ENCODE measurements at places on chromosomes 3 and 15. TPM values are rescaled to one million over a fixed set of nuclear protein-coding genes. Genes with fewer than 3 reads are reported as not detected.

The PLIN1 gene
- 0.53 TPM for total RNA-seq

- DNase-seq: no peak
- peaks cover 5% of the 10 kb centered on the region for H3K4me1 ChIP-seq
- peaks cover 40% of the 10 kb centered on the region for H3K36me3 ChIP-seq
- H3K27ac ChIP-seq: no peak overlapping the region
- H3K4me3 ChIP-seq: no peak overlapping the region
- H3K27me3 ChIP-seq: no peaks in the 10 kb centered on the region
Observed at GRCh38 chr3:152438706-152439105, 170.0 kb downstream of the MBNL1 start.

- H3K27ac ChIP-seq: no peak overlapping the region
- no peaks in the 10 kb centered on the region for H3K36me3 ChIP-seq
- no peaks in the 10 kb centered on the region for H3K27me3 ChIP-seq
- H3K4me3 ChIP-seq: no peak overlapping the region
- H3K4me1 ChIP-seq: no peaks in the 10 kb centered on the region
Observed at GRCh38 chr3:24420224-24420623, 74.4 kb downstream of the THRB start.

DNA sequence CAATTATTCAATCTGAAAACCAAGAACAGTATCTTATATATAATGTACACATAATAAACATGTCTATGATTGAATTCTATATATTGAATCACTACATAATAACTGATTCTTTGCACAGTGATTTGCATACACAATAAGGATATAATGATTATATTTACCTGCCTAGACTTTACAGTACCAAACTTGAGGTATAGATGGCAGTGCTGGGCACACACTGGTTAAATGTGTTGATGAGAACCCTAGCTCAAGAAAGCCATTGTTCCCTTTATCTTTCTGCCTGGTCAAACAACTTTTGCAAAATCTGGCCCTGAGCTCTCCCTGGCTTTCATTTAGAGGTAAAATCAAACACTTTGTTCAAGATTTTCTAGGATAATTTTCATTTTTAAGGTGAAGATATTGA is 697.7 kb downstream of the TUSC7 start:
- no peaks in the 10 kb centered on the region for H3K27me3 ChIP-seq
- no peak overlapping the region for H3K4me3 ChIP-seq
- DNase-seq: no peak
- H3K36me3 ChIP-seq: no peaks in the 10 kb centered on the region
- no peaks in the 10 kb centered on the region for H3K4me1 ChIP-seq
- H3K27ac ChIP-seq: no peak overlapping the region

GRCh38 chr15:100651253-100651652 is 48.9 kb downstream of the ASB7 start:
- H3K27ac ChIP-seq: no peak overlapping the region

DNA sequence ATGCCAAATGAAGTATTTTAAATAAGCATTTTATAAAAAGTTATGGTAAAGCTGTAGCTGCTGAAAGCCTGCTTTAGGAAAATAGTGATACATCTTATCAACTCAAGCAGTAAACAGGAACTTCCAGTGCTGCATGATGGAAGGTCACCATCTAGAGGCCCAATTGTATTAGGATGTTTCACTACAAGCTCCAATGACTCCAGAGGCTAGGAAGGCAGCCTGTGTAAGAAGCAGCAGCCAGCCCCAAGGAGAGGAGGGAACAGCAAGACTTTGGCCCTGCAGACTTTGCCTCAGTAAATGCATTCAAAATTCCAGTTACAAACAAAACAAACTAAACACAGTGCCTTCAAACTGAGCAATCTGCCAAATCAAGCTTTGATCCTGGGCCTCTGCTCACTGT is 32.1 kb downstream of the ILDR1 start:
- peaks cover 1% of the 10 kb centered on the region for H3K36me3 ChIP-seq
- H3K4me3 ChIP-seq: no peak overlapping the region
- H3K27ac ChIP-seq: no peak overlapping the region

- H3K36me3 ChIP-seq: no peaks in the 10 kb centered on the region
- H3K4me3 ChIP-seq: no peak overlapping the region
- DNase-seq: no peak
- no peaks in the 10 kb centered on the region for H3K27me3 ChIP-seq
- H3K4me1 ChIP-seq: no peaks in the 10 kb centered on the region
Observed at GRCh38 chr3:88988906-88989305, 118.5 kb upstream of the EPHA3 start.

DNA sequence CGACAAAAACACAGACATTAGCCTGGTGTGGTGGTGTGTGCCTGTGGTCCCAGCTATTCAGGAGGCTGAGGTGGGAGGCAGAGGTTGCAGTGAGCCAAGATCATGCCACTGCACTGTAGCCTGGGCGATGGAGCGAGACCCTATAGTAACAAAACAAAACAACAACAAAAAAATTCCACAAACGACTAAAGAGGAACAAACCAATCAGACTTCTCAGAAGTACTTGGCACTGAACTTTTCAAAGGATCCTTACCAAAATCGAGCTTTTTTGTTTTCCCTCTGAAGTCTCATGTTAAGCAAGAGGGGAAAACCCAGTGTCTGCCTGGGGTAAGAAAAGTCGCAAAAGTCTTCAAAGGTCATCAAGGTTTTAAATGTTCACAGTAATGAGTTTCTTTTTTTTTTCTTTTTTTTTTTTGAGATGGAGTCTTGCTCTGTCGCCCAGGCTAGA is 30.1 kb upstream of the TFRC start:
- peak overlapping the region; percentile 68 for H3K27ac ChIP-seq
- H3K4me3 ChIP-seq: no peak overlapping the region
- no peaks in the 10 kb centered on the region for H3K36me3 ChIP-seq
- peak; percentile 71 for DNase-seq

GRCh38 chr3:83890039-83890762 is 1068.6 kb upstream of the CADM2 start:
- no peaks in the 10 kb centered on the region for H3K27me3 ChIP-seq
- no peak for DNase-seq
- no peak overlapping the region for H3K4me3 ChIP-seq
- H3K36me3 ChIP-seq: no peaks in the 10 kb centered on the region
- no peaks in the 10 kb centered on the region for H3K4me1 ChIP-seq

DNA sequence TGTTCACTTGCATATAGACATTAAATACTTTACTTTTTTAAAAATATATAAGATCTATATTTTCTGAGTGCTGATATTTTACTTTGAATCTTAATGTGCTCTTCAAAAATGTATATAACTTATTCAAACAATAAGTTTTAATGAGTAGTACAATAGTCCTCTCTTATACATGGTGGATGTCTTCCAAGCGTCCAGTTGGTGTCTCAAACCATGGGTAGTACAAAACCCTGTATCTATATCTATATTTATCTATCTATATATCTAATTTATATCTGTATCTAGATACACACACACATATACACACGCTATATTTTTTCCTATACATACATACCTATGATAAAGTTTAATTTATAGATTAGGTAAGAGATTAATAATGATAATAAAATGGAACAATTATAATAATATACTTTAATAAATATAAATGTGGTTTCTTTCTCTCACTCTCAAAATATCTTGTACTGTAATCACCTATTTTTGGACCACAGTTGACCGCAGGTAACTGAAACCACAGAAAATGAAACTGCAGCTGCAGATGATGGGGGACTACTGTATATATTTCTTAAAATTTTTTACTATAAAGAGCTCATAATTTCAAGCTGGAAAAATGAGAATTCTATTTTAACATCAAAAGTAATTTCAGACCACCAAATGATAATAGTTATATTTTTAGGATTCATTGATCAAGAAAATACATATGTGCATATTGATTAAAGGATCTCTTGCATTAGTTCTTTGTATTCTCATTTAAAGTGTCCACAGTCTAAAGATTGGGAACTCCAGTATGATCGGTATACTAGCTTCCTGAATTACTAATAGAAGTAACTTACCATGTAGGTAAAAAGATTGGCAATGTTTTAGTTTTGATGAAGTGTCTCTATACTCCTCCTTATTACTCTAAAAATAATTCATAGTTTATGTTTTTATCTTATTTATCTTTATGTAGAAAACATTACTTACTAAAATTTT is 215.1 kb upstream of the MLF1 start:
- H3K27ac ChIP-seq: no peak overlapping the region
- DNase-seq: no peak
- no peak overlapping the region for H3K4me3 ChIP-seq
- H3K4me1 ChIP-seq: peaks cover 9% of the 10 kb centered on the region
- H3K27me3 ChIP-seq: no peaks in the 10 kb centered on the region

- H3K4me3 ChIP-seq: no peak overlapping the region
- H3K27ac ChIP-seq: no peak overlapping the region
- no peak for DNase-seq
Observed at GRCh38 chr3:115624029-115624741, 875 bp downstream of the GAP43 start.

DNA sequence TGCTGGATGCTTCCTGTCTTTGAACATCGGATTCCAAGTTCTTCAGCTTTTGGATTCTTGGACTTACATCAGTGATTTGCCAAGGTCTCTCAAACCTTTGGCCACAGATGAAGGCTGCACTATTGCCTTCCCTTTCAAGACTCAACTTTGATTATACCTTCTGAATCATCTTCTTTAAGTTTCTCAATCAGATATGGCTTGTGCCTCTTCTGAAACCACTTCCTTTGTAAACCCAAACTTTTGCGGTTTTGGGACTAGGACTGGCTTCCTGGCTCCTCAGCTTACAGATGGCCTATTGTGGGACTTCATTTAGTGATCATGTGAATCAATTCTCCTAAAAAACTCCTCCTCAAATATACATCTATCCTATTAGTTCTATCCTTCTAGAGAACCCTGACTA is 47.1 kb upstream of the CADPS start:
- no peak overlapping the region for H3K4me3 ChIP-seq
- no peak for DNase-seq
- H3K27ac ChIP-seq: no peak overlapping the region

DNA sequence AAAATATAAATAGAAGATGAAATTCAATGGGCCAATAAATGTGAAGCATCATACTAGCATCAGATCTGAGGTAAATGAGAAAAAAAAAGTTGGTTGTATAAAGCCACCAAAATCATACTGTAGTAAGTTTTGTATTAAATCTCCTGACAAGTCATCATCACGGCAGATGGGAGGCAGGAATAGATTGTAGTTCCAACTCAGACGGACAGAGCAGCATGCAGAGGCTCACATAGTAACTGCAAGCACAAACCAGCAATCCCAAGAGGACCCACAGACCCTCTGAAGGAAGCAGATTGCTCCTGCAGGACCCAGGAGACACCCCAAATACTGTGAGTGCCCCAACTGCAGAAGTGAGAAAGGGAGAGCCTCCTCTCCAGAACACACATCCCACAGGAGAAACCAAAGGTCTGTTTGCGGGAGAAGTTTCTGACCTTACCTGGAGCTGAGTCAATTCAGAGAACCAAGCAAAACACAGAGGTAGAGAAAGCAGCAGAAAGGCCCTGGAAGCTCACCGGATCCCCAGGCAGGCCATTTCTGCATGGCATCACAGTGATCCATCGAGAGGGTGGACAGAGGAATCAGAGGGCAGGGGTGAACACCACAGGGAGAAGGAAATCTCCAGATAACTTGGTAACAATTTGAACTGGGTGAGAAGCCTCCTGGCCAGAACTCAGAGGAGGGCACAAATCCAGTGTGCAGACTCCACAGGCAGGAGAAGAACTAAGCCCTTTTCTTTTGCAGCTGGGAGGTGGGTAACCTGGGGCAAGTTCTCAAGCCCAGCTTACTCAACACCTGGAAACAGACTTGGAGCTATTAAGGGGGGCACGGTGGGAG is 141.6 kb upstream of the ARHGEF26 start:
- no peak overlapping the region for H3K27ac ChIP-seq
- H3K36me3 ChIP-seq: no peaks in the 10 kb centered on the region
- no peaks in the 10 kb centered on the region for H3K4me1 ChIP-seq

The IL17RD gene
- total RNA-seq: 0.02 TPM

- no peak overlapping the region for H3K4me3 ChIP-seq
- no peak for DNase-seq
- H3K36me3 ChIP-seq: no peaks in the 10 kb centered on the region
- H3K4me1 ChIP-seq: no peaks in the 10 kb centered on the region
- H3K27me3 ChIP-seq: peaks cover 3% of the 10 kb centered on the region
Observed at GRCh38 chr3:128033102-128033501, 19.1 kb upstream of the SEC61A1 start.

GRCh38 chr3:137065381-137065780 is 107.6 kb downstream of the IL20RB start:
- H3K4me3 ChIP-seq: no peak overlapping the region
- DNase-seq: no peak
- no peaks in the 10 kb centered on the region for H3K36me3 ChIP-seq
- H3K27ac ChIP-seq: no peak overlapping the region
- no peaks in the 10 kb centered on the region for H3K27me3 ChIP-seq
- no peaks in the 10 kb centered on the region for H3K4me1 ChIP-seq

The NDN gene
- total RNA-seq: not detected

GRCh38 chr3:188168648-188169047 is 14.7 kb downstream of the LPP start:
- H3K27me3 ChIP-seq: no peaks in the 10 kb centered on the region
- H3K36me3 ChIP-seq: no peaks in the 10 kb centered on the region
- no peak overlapping the region for H3K4me3 ChIP-seq
- no peak for DNase-seq
- H3K4me1 ChIP-seq: peaks cover 21% of the 10 kb centered on the region

GRCh38 chr3:171354706-171355582 is 105.3 kb downstream of the TNIK start:
- no peaks in the 10 kb centered on the region for H3K36me3 ChIP-seq
- DNase-seq: no peak
- no peak overlapping the region for H3K4me3 ChIP-seq
- no peak overlapping the region for H3K27ac ChIP-seq
- no peaks in the 10 kb centered on the region for H3K27me3 ChIP-seq

The CYP1A2 gene
- total RNA-seq: not detected

DNA sequence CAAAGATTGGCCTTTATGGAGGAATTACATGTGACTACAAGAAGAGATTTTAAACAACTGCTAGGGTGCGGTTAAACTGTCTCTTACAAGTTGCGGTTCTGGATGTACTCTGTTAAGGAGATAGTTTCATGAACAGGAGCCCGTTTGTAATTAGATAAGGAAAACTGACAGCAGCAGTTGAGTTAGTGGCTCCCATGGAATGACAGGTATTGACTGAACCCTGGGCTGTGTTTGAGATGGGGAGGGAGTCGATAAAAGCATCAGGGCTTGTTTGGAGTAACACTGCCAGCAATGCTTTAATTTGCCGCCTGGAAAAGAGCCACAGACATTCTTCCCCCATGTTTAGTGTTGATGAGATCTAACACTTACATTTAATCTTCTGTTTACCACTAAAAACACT is 139.9 kb downstream of the ROBO2 start:
- DNase-seq: no peak
- H3K27ac ChIP-seq: no peak overlapping the region
- no peaks in the 10 kb centered on the region for H3K27me3 ChIP-seq
- H3K36me3 ChIP-seq: no peaks in the 10 kb centered on the region
- no peaks in the 10 kb centered on the region for H3K4me1 ChIP-seq

The CGNL1 gene
- total RNA-seq: 0.24 TPM

DNA sequence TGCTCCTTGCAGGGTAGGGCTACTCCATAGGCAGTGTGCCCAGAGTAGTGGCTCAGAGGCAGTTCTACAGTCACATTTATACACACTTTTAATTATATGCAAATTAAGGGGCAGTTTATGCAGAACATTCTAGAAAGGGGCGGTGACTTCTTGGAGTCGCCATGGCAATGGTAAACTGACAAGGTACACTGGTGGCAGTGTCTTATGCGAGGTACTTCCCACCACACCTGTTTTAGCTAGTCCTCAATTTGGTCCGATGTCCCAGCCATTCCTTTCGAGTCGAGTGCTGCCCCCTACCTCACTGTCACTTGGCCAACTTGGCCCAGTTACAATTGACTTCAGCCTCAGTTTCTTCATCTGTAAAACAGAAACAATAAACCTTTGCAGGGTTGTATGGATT is 3.8 kb upstream of the IRAK2 start:
- no peak overlapping the region for H3K27ac ChIP-seq
- no peaks in the 10 kb centered on the region for H3K27me3 ChIP-seq
- H3K36me3 ChIP-seq: no peaks in the 10 kb centered on the region
